Memory B cell (primary cell): ENCODE measurements at places on chromosomes 7 and 10.

GRCh38 chr10:3534433-3534832 is 250.6 kb downstream of the KLF6 start:
- no peak for DNase-seq

DNA sequence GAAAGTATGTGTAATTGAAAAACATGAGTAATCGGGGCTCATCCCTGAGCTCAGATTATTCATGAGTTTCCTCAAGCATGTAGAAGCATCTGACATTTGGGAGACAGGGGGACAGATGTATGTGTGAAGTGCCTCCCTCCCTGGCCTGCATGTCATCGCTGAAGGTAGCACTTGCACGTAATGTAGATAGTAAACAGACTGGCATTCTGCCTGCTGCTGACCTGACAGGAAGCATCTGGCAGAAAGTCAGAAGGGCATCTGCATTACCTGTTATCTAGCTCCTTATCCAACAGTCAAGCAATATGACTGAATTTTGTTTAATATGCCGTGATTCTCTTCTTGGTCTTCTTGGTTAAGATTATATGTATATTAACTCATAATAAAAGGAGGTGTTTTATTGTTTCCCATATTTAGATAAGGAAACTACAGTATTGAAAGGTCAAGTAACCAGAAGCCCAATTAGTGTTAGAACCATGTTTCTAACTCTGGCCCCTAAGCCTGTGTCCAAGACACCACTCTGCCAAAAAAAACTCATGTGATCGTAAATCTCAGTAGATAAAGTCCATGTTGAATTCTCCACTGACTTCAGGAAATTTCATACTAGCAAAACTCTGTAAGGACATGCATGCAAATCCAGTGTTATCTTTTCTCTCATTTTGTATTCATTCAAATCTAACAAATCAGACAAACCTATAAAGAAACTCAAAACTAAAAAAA is 918.1 kb upstream of the MBL2 start:
- no peak for DNase-seq

GRCh38 chr10:29174389-29174788 is 114.5 kb upstream of the LYZL1 start:
- no peak for DNase-seq

- no peak for DNase-seq
Measured at GRCh38 chr7:37987732-37988131, 67.3 kb downstream of the EPDR1 start.

DNA sequence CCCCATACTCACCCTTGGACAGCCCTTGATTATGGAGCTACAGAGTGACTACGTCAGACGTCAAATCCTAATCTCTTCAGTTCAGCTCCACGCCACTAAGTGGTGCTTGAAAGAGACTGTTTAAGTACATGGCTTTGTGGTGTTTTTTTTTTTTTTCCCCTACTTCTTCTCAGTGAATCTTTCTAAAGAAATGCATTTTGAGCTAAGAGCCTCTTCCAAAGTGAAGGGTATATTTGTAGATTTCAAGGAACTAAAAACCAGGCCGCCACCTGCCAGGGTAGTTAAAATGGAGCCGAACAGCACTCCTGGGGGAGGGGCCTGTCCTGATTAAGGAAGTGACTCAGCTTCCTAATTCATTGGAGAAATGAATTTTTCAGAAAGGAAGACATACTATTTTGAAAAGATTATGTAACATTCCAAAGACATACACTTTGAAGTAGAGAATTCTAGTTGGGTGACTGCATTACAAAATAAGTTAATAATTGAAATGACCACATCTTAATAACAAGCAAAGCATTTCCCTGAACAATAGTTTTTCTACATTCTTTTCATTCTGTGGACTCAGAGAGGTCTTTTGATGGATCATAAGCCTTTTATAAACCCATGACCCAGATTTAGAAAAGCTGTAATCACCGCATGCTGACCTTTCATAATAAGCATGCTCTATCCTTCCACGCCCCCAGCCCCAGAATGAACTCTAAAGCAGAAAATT is 20.6 kb upstream of the VPS41 start:
- no peak for DNase-seq

- no peak for DNase-seq
Measured at GRCh38 chr10:128614016-128614605, 487.9 kb upstream of the MKI67 start.

- no peak for DNase-seq
Measured at GRCh38 chr10:99630433-99630832, 10.2 kb upstream of the SLC25A28 start.

GRCh38 chr7:37393476-37393875 is 55.2 kb downstream of the ELMO1 start:
- DNase-seq, result no peak

- DNase-seq, result no peak
Measured at GRCh38 chr7:50405221-50405620, 44.9 kb downstream of the FIGNL1 start.

DNA sequence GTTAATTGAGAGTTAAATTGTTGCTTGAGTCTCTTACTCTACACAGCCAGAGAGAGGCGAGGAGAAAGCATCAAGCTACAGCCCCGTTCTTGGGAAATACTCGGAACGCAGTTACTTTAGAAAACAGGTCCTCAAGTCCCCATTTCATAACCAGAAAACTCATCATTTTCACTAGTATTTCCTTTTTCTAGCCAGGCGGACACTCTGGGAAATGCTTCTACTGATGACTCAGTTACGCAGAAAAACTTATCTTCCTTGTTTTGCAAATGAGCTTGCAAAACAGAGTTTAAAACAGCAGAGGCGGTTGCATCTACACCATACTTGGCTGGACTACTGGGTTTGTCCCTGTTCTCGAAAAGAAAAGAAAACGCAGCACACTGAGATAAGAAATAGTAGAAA is 111.4 kb upstream of the FGFR2 start:
- no peak for DNase-seq

GRCh38 chr7:55179931-55180682 is 161.3 kb downstream of the EGFR start:
- DNase-seq, result no peak

GRCh38 chr7:142802301-142802700 is 31.5 kb downstream of the PRSS2 start:
- no peak for DNase-seq

- no peak for DNase-seq
Measured at GRCh38 chr10:127151981-127152699, 44.3 kb downstream of the INSYN2A start.

- DNase-seq, result no peak
Measured at GRCh38 chr10:48247680-48248079, 26.8 kb downstream of the FRMPD2 start.

DNA sequence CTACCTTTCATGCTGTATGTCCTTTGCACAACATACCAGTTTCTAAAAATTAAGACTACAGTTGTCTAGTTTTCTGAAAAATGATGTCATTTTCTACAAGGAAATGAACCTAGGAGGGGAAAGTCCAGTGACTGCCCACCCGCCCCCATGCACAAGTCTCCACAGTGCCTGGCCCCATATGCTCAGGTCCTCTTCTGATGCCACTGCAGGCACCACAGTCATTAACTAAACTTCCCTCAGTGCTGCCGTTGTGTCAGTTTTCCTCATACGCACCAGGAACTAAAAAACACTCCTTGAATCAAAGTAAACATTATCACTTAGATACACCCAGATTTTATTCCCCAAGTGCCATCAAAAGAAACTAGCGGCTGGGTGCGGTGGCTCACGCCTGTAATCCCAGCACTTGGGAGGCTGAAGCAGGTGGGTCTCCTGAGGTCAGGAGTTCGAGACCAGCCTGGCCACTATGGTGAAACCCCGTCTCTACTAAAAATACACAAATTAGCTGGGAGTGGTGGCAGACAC is 6.9 kb upstream of the TNS3 start:
- no peak for DNase-seq

DNA sequence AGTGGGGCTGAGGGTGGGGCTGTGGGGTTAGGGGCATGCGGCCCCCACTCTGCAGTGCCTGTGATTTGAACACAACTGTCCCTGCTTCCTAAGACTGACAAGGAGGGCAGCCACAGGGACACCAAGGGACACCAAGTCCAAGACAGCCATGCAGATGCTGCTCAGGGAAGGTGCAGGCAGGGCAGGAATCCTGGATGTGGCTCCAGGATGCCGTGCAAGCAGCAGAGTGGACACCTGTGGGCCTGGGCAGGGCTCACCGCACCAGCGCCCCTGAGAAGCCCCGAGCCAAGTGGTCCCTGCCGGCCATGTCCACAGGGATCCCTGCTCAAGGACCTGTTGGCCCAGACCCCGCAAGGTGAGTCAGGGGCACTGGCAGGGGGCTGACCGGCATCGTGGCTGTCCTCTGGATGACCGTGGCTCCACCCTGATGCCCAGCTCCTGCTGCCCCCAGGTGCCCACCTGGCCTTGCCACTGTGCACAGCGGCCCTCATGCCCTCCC is 58.5 kb downstream of the STK32C start:
- DNase-seq, result no peak

DNA sequence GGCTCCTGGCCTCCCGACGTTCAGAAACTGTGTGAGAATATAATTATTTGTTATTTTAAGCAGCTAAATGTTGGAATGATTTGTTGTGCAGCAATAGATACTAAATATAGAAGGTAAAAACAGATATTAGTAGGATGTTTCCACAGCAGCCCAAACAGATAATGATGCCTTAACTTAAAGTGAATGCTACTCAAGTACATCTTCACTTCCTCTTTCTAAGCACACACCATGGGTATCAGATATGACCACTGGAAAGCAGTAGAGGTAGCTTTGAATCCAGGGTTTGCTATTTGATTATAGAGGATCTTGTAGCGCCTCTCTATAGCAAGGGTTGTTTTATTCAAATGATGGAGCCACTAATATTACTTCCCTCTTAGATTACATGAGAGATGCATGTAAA is 38.2 kb upstream of the BET1 start:
- DNase-seq, result no peak

DNA sequence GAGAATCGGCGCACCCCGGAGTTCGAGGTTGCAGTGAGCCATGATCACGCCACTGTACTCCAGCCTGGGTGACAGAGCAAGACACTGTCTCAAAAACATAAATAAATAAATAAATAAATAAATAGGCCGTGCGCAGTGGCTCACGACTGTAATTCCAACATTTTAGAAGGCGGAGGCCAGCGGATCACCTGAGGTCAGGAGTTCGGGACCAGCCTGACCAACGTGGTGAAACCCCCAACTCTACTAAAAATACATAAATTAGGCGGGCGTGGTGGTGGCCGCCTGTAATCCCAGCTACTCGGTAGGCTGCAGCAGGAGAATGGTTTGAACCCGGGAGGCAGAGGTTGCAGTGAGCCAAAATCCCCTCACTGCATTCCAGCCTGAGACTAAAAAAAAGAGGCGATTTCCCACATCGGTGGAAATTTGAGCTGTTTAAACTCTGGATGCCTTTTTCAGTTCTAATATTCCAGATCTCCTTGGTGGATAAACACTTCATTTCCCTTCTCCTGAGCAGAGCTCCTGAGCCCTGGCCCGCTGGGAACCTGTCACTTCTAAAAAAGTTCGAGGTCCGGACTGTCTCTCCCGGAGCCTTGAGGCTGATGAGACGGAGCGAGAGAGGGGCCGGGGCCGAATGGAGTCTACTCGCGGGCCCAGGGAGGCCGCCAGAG is 2.0 kb upstream of the NFKB2 start:
- DNase-seq, result no peak

GRCh38 chr10:93023013-93023650 is 37.5 kb upstream of the CYP26C1 start:
- DNase-seq, result no peak

DNA sequence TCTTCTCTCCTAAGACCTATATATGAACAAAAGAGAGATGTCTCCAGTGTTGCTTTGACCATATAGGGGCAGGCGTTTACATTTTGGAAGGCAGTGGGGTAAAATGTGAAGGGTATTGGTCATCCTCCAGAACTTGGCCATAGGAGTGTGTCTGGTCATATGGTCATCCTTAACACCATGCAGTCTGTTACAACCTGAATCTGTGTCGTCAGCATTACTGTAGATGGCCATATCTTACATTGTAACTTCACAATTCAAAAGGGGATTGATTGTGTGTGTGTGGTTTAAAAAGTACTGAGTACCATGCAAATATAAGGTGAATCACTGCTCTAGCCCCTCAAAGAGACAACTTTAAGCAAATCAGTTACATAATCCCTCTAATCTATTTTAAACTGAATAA is 311.7 kb downstream of the BICC1 start:
- DNase-seq, result no peak

GRCh38 chr7:2710901-2711551 is 23.0 kb downstream of the AMZ1 start:
- DNase-seq, result no peak

- DNase-seq, result no peak
Measured at GRCh38 chr7:16040346-16040745, 353.9 kb upstream of the MEOX2 start.
